ENCODE measurements at places on chromosomes 13 and 19.

GRCh38 chr13:64551755-64552154, 2678.4 kb downstream of the PCDH9 start:
- no peak for DNase-seq

- no peak for DNase-seq
Observed at GRCh38 chr13:91630946-91631345, 232.5 kb downstream of the GPC5 start.

DNA sequence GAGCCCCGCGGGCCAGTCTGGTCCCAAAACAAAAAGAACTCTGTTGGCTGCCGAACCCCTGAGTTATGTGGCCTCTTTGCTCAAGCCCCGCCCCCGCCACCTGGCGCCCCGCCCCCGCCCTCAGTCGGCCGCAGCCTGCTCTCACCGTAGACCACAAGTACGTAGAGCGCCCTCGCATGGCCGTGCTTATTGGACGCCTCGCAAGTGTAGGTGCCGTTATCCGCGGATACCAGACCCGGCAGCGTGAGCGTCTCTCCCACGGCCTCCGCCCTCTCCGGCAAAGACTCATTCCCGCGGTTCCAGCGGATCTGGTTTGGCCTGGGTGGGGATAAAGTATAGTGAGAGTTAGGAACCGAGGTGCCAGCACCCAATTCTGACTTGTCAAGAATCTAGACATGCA, 5.5 kb upstream of the ZNF428 start:
- peak; percentile 81 for DNase-seq

- no peak for DNase-seq
Observed at GRCh38 chr19:55116232-55116858, 1.1 kb downstream of the PPP1R12C start.
